Bronchial epithelial cell (primary cell): ENCODE measurements at places on chromosomes 12 and 14. TPM values are rescaled to one million over a fixed set of nuclear protein-coding genes. Genes with fewer than 3 reads are reported as not detected.

Gene FOXN4
- not detected in 2 replicates for total RNA-seq

Gene KCNMB4
- total RNA-seq = 0.26 and 0.79 TPM in 2 replicates

Gene AICDA
- total RNA-seq = not detected in 2 replicates

Gene TEX22
- 0.38 and 1.8 TPM in 2 replicates for total RNA-seq

Gene ACRBP
- total RNA-seq = under 0.01 and 0.51 TPM in 2 replicates

Gene MRPS35
- 57.2 and 69.8 TPM in 2 replicates for total RNA-seq

GRCh38 chr12:31672521-31672920, 13.0 kb downstream of the ETFBKMT start:
- no peak for DNase-seq

- DNase-seq = no peak
These were observed 84.7 kb downstream of the GPATCH2L start for GRCh38 chr14:76236172-76237130.

DNA sequence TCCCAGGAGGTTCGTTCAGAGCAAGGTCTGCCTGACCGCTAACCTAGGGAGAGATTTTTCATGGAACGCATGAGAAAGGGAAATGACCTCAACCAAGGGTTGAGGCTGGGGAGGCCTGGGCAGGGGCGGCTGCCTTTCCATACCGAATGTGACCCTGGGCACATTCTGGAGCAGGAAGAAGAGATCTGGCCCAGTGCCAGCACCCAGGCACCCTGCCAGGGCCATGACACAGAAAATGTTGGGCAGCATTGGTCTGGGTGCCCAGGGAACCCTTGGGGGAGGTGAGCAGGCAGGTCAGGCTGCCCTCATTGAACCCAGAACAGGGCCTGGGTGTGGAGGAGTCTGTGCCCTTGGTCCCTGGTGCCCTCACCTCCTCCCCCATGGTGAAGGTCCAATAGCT, 106.8 kb downstream of the CALM1 start:
- DNase-seq = no peak

DNA sequence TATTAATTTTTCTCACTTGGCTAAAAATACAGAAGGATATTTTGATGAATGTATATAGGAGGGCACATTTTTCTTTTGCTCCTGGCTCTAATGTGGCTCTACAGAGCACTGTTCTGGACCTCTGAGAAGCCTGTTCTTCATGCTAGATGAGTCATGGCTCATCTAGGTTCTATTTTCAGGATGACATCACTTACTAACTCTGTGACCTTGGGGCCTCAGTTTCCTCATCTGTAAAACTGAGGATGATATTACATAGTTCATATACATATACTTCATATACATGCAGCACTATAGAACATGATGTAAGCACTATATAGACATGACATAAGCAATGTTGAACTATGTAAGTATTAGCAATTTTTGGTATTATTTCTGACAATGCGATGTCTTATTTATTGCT, 35.8 kb downstream of the SOCS2 start:
- peak; percentile 16 for DNase-seq

DNA sequence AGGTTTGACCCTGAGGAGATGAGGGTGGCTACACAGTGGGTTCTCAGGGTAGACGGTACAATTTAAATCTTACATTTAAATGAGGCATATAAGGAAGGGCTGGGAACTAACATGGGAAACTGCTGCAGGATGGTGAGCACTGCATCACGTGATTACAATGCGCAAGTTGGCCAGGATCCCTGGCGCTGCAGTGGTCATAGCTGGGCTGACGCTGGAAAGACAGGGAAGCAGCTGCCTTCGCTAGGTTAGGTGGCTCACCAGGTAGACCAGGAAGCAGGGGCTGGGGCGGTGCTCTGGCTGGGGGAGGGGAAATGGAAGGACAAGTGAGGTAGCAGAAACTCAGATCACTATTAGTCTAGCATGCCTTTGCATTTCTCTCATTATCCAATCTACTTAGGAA, 149.9 kb downstream of the FOXN3 start:
- DNase-seq = no peak

GRCh38 chr12:124568431-124569374, 1.3 kb upstream of the NCOR2 start:
- peak; percentile 44 for DNase-seq

DNA sequence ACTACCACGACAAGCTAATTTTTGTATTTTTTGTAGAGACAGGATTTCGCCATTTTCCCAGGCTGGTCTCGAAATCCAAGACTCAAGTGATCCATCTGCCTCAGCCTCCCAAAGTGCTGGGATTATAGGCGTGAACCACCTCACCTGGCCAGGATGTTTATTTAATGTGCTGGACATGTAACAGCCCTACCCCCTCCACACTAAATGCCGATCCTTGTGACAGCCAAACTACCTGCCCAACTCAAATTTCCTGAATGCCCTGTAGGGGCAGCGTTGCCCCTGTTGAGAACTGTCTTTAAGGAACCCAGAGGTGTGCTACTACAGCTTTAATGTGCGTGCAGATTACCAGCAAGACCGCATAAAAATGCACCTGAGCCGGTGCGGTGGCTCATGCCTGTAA, 48.1 kb downstream of the KCNK13 start:
- DNase-seq = peak; percentile 21

DNA sequence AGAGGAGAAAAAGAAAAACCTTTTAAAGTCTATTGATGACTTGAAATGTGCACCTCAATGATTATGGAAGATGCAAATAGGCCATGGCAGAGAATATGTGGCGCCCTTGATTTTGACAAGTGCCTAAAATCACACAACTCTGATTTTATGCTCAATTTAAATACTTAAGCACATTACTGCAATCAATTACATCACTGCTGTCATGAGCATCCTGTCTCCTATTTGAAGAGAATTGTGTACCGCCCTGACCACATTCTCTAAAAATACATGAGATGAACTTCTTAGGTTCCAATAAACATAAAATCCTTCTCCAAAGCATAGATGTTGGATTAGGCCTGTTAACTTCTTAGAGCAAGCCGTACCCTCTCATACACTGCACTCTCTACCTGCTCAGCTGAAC, 1.6 kb downstream of the TXNDC16 start:
- no peak for DNase-seq

- peak; percentile 76 for DNase-seq
These were observed 136.4 kb upstream of the LGR5 start for GRCh38 chr12:71303199-71303598.

DNA sequence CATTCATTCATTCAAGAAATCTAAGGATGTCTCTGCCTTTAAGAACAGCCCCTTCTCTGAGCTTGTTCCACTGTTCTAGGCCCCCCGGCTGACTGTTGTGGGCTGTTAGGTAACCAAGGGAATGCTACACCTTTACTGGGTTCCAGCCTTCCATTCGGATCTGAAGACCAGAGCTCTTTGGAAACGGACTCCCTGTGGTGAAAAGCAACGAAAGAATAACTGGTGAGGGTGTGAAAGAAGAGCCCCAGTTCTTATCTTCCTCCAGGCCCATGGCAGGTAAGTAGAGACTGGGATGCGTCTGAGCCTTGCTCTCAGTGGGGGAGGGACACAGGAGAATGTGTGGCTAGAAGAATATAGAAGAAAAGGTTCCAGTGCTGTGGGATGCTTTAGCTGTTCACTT, 207.4 kb downstream of the TMEM132D start:
- DNase-seq = no peak

DNA sequence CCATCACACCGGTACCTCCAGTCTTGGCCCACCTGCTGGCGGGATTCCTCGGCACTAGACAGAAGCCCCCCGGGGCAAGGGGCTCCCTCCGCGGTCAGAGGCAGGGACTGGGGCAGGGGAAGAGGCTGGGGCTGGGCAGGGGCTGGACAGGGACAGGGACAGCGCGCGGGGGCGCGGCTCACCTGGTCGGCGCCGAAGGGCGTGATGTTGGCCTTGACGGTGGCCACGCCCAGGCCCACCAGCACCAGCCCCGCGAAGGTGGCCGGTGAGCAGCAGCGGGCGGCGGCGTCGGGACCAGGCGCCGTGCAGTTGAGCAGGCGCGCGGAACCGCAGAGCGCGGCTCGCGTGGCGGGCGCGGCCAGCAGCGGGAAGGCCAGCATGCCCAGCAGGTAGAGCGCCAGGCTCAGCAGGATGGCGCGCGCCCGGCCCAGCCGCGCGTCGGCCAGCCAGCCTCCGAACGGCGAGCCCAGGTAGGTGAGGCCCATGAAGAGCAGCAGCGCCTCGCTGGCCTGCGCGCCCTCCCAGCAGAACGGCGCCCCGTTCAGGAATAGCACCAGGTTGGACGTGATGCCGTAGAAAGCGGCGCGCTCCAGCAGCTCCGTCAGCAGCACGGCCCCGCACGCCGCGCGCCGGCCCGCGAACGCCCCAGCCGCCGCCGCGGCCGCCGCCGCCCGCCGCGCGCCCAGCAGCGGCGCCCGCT, 392 bp downstream of the SLC15A4 start:
- DNase-seq = peak; percentile 7

GRCh38 chr12:116474331-116474730, 84.8 kb upstream of the MAP1LC3B2 start:
- no peak for DNase-seq

DNA sequence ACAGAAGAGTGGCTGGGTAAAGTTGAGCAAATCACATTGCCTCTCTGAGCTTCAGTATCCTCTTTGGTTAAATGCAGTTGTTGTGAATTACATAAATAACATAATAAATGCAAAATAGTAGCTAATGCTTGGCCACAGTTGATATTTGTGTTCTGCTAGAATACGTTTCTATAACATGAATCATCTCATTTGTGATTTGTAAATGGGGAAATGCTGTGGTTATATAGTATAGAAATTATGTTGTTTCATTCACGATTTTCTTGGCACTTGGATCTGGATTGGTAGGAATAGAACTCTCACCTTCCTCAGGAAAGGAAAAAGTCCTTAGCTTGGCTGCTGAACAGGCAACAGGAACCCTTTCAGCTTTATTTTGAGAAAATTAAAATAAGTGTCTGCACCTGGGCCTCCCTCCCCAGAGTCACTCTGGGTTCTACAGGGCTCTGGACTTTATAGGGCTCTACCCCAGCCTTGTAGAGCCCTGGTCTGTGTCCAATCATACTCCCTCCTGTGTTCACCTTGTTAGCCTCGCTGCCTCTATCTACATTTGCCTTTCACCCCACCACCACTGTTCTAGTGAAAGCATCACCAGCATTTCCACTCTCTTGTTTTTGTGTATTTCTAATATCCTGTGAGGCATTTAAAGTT, 107.7 kb upstream of the BCAT1 start:
- peak; percentile 74 for DNase-seq

DNA sequence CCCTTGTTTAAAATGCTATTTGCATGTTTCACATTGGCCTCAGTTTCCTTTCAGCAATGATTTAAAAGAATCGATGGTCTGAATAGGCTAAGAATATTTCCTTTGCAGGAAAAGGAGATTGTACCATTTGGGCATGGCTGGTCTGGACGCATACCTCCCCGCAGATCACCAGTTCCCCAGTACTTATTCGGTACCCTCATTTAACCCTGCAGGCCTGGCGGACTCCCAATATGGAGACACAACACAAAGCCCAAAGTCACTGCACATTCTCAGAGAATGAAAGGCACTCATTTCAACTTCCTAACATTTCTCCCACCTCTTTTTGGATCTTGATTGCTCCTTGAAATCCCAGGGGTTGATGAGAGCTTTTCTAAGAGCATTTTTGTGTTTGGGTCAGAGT, 152.9 kb downstream of the GCH1 start:
- no peak for DNase-seq

- DNase-seq = peak; percentile 73
These were observed 54.9 kb downstream of the OTOGL start for GRCh38 chr12:80154261-80154660.

GRCh38 chr12:45010059-45010458, 40.8 kb downstream of the DBX2 start:
- peak; percentile 60 for DNase-seq

DNA sequence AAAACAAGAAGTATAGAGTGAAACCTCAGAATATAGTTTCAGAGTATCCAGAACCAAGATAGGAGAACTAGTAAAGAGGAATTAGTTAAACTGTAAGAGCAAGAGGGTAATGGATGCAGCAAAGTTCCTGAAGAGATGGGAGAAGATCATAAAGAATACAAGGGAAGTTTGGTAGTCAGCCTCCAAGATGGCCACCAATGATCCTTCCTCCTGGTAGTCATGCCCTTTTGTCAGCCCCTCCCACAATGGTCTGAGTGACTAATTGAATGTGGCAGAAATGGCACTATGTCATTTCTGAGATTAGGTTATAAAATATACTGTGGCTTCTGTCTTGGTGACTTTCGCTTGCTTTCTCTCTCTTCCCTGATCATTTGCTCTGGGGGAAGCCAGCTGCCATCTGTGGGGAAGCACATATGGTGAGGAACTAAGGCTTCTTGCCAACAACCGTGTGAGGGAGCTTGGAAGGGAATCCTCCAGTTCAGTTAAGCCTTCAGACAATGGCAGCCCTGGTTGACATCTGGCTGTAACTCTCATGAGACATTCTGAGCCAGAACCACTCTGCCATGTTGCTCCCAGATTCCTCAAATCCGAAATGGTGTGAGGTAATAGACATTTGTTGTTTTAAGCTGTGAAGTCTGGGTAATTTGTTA, 55.3 kb upstream of the AMN1 start:
- no peak for DNase-seq

- no peak for DNase-seq
These were observed 114.8 kb downstream of the PLXNC1 start for GRCh38 chr12:94263011-94263811.

- peak; percentile 13 for DNase-seq
These were observed 58.8 kb upstream of the GPR68 start for GRCh38 chr14:91303091-91303923.

DNA sequence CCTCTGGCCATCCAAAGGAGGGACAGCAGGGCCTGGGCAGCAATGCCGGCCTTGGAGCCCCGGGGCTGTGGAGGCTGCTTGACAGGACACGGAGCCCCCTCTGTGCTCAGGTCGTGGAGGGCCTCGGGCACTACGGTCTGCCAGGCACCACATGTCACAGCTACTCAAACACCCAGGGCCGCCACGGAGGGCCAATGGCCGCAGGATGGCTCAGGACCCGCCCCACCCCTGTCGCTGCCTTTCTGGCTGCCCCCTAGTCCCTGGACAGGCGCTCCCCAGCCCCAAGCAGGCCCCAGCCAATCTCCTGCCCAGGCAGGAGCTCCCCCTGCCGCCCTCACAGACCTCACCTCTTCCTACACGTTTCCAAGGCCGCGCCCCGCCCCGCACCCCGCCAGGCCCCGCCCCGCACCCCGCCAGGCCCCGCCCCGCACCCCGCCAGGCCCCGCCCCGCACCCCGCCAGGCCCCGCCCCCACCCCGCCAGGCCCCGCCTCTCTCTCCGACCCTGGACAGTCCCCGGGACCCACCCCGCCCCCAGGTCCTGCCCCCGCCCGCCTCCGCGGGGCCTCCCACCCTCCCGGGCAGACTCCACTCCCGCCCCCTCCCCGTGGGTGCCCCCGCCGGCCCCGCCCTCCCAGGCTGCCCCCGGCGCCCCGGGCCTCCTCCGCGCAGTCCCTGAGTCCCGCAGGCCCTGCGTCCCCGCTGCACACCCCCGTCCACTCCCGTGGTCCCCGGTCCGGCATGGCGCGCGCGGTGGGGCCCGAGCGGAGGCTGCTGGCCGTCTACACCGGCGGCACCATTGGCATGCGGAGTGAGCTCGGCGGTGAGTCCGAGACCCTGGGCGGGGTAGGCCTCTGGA, at the start of gene ASPG:
Gene ASPG, plus strand, starts transcription at position 669 of the 857 bp plus-strand sequence. Its CDS starts 71 bp downstream, at position 740.
- no peak for DNase-seq
